Breast epithelium (tissue), 4 donors: ENCODE measurements at places on chromosomes 16 and 17.

DNA sequence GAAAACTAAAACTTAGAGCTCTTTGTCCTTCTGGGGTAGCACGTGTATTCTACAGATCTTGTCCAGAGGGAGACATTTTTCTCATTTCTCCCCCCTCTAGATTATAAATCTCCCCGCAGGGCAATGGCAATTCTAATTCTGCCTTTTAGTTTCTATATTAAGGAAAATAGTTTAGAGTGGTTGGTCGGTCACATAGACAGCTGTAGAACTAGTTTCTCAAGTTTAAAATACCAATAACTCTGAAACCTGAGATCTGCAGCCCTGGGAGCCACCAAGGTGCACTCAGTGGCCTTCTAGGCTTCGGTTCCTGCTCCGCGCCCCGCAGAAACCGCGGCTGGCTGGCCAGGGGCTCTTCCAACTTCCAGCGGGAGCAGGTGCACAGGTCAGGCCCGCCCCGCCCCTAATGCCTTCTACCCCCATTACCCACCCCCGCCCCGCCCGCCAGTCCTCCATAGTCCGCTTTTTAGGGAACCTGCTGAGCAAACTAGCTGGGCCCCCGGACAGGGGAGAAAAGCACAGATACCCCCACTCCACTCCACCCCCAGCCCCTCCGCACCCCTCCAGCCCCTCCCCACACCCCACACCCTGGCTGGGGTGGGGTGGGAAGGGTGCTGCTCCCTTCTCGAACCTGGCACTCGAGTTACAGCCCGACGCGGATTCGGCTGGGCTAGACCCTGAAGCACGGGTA lies 431 bp downstream of the SLFN11 start:
- DNase-seq, result no peak

DNA sequence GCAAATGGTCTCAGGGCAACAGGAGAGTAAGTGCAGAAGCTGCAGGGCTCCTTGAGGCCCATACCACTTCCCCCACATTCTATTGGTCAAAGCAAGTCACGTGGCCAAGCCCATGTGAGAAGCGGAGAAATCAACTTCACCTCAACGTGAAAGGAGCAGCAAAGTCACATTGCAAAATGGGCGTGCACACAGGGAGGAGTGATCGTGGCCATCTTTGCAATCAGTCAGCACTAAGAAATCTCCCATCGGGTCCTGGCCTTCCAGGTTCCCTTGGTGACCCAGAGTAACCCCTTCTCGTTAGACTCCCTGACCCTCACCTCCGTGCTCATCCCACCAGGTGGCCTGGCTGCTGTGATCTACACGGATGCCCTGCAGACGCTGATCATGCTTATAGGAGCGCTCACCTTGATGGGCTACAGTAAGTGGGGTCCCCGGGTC lies 38.0 kb downstream of the SLC5A11 start:
- no peak for DNase-seq

DNA sequence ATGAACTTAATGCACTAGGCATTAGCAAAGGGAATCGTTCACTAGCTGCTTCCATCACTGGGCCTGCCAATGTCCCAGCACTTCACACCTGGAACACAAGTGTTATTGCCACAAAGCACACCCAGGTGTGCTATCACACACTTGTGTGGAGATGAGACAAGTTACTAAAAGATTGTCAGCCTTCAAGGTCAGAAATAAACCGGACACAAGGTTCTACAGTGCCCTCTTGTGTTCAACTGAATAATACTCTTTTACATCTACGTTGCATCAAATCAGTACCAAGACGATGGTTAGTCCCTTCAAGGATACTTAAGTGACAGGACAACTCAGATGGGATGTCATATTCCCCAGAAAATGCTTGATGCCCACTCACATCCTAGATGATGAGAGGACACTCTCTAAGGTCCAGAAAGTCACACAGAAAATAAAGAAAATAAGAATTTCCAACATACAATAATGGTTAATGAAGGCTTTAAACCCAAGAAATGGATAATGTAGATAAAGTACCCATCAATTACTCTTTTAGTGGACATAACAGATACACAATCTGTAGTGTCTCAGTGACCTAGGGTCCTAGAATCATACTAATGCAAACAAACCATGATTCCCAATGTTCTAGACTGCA lies 16.4 kb upstream of the GLG1 start:
- DNase-seq, result no peak

- no peak for DNase-seq
These were observed 171.6 kb downstream of the SHISA6 start for GRCh38 chr17:11412654-11413053.

GRCh38 chr17:27496437-27496943 lies 40.2 kb downstream of the KSR1 start:
- DNase-seq, result no peak

GRCh38 chr17:76481071-76481655 lies 13.8 kb downstream of the AANAT start:
- no peak for DNase-seq

DNA sequence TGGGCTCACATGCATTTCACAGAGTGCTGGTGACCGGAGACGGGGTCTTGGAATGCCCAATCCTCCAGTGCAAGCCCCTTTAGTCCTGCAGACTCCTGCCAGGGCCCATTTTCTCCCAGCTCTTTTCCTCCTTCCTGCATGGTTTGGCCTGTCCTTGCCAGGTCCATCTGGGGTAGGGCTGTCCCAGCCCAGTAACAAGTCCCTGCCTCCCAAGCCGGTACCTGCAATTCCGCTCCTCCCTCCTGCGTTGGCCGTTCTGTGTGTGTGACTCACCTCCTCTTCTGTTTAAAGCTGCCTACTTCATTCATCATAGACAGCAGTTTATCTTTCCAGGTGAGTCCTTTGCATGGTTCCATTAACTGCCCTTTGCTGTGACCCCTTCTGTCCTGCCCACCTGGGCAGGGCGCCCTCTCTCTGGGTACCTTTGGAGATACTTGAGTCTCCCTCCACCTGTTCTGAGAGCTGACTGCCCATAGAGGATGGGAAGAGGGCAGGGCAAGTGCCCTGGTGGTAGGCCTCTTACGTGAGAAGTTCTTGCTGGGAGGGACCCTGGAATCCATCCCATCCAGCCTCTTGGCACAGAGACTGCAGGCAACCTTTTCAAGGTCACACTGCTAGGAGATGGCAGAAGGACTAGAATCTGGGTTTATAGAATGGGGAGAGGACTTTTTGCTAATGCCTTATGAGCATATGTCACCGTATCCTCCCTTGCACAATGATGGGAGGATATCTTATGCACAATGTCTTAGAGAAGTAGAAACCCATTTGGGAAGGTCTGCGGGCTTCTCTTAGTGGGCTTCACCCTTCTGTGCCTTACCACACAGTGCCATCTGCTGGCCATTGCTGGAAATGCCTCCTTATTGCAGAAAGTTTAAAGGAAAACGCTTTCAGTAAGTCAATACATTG lies 29.7 kb upstream of the LGALS9 start:
- DNase-seq, result peak; percentile 82

- no peak for DNase-seq
These were observed 27.6 kb downstream of the RMI2 start for GRCh38 chr16:11372829-11373306.

- DNase-seq, result no peak
These were observed 9.7 kb downstream of the CCDC57 start for GRCh38 chr17:82202981-82203380.

GRCh38 chr17:44940317-44940716 lies 7.3 kb downstream of the KIF18B start:
- no peak for DNase-seq

DNA sequence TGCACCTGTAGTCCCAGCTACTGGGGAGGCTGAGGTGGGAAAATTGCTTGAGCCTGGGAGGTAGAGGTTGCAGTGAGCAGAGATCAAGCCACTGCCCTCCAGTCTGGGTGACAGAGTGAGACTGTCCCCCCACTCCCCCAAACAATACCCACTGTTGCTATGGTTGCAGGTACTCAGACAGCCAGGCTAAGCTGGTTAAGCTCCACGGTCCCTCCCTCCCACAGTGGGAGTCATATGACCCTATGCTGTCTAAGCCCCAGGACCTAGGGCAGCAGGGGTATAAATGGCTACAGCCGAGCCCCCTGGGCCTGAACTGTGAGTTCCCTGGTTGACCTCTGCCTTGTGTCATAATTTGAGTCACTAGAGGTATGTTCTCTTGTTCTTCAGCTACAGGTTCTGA lies 15.9 kb upstream of the RPRML start:
- DNase-seq, result no peak

DNA sequence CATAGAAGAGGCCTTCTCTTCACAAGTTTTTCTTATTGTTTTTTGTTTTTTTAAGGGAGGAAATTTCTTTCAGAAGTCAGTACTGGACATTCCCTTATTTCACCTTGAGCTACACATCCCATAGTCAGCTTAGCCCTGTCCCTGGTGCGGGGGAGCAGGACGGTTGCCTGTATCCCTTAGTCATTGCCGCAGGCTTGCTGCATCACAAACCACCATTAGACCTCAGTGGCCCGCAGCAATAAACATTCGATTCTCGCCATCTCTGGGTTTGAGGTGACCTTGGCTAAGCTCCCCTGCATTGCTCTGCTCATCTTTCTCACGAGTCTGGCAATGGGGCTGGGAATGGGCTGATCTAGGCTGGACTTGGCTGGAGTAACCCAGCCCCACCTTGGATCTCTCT lies 692.5 kb downstream of the WWOX start:
- DNase-seq, result no peak

DNA sequence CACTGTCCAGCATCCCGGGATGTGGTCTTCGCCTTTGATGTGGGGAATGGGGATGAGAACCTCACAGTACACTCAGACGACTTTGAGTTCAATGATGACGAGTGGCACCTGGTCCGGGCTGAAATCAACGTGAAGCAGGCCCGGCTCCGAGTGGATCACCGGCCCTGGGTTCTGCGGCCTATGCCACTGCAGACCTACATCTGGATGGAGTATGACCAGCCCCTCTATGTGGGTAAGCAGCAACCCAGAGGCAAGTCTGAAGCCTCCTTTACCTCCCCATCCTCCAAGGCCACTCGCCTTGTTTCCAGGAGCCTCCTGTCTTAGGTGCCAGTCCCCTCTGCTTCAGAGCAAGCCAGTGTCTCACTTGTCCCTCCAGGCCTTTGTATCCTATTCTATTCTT lies 10.2 kb downstream of the CNTNAP1 start:
- peak; percentile 34 for DNase-seq

DNA sequence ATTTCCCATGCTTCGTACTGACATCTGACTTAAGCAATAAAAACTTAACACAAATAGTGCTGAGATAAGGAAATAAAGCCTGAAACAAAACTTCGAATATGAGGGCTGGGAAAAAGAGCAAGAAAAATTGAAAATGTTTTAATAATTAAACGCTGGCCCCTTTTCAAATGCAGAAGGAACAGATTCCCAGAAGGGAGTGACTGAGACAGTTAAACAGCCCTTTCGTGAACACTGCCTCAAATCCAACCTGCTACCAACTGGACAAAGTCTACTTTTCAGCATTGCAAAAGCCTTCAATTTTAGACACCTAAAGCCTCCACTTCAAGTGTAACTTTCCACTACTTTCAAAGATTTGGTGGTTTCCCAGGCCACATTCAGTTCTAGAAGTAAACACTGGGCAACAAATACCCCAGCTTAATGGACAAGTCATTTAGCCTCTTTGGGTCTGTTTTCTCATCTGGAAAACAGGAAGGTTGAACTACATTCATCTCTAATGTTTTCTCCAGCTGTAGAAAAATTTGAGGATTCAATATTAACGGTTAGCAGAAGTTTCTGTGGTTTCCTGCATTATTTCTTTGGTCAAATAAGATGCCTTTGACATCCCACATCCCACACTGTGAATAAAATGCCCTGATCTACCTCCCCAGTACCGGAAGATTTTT lies 11.8 kb downstream of the RFFL start:
- DNase-seq, result no peak

DNA sequence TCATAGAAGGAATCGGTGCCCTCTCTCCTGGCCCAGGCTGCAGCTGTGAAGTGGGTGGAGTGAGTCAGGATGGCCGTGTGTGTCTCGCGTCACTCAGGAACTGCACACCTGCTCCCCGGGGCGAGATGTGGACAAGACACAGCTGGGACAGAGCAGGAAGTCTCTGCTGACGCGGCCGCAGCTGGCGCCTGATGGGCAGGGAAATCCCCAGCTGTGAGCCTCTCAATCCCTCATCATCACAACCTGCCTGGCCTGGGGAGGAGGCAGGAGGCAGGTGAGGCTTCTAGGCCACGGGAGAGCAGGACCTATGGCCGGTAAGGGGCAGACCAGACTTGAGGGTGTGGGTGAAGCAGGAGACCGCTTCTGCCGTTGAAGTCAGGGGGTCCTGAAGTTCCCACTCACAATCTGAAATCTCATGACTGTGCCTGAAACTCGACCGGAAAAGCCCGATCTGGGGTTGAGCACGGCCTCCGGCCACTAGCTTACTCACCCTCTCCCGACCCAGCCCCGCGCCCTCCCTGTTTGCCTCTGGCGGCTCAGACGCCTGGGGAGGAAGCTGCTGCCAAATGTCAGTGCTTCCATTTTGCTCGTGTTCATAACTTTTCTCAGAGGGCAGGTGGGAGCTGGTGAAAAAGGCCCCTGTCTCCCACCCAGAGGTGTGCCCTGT lies 1.1 kb upstream of the TRPV3 start:
- no peak for DNase-seq

- no peak for DNase-seq
These were observed at the start of gene ASIC2 for GRCh38 chr17:33292981-33293867. Gene ASIC2 (minus strand): TSS chr17:33293295.

- DNase-seq, result no peak
These were observed 678.3 kb downstream of the TOX3 start for GRCh38 chr16:51868631-51869030.

DNA sequence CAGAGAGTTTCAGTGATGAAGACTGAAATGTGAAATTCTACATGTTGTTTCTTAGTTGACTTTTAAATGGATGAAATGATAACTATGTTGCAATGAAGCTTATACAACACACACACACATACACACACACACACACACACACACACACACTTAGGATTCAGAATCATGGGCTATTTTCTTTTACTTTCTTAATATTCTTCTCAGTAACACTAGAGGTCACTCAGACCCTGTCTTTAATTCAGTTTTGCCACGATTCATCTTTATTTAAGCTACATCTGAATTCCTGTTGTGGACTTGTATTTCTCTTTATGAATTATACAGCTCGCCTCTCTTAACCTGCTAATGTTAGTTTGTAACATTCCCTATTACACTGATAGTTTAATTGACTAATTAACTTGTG lies 109.6 kb upstream of the GOT2 start:
- DNase-seq, result no peak

- DNase-seq, result peak; percentile 39
These were observed 85.5 kb upstream of the DOC2B start for GRCh38 chr17:266701-267667.

GRCh38 chr17:7122381-7122780 lies 7.8 kb upstream of the ASGR2 start:
- no peak for DNase-seq
